ENCODE measurements at places on chromosomes 2 and 18. TPM values are rescaled to one million over a fixed set of nuclear protein-coding genes. Genes with fewer than 3 reads are reported as not detected.

DNA sequence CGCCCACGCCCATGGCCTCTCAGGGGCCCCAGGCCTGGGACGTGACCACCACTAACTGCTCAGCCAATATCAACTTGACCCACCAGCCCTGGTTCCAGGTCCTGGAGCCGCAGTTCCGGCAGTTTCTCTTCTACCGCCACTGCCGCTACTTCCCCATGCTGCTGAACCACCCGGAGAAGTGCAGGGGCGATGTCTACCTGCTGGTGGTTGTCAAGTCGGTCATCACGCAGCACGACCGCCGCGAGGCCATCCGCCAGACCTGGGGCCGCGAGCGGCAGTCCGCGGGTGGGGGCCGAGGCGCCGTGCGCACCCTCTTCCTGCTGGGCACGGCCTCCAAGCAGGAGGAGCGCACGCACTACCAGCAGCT is 2.4 kb downstream of the B3GNT7 start:
- DNase-seq = no peak

DNA sequence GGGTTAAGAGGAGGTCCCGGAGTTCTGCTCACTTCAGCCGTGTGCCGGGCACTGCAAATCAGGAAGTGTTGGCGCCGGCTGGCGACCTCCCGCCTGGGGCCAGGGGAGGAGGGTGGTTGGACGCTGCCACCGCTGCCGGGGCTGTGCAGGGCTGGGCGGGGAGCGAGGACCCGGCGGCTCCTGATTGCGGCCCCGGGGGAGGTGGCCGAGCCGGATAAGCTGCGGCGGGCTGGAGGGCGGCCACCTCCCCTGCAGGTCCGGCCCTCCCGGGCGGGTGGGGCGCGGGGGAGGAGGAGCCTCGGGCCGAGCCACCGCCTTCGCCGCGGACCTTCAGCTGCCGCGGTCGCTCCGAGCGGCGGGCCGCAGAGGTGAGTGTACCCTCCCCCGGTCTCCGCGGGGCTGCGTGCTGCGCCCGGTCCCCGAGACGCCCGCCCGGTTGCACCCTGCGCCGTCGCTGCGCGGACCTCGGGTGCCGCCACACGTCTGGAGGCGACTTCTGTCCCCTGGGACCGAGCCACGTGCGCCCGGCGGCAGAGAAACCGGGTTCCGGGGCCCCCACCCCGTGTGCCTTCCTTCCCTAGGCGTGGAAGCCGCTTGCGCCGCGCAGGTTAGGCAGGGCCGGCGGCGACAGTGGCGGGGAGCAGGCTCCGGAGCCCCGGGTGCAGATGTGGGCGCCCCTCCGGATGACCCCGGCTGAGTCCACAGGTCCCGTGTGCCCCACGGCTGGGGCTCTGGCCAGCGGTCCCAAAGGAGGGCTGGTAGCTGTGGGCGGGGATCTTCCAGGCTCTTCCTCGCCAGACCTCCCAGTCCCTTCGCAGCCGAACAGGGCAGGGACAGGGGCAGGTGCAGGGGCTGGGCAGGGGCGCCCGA is at the start of gene STEAP3:
Gene STEAP3, plus strand, starts transcription at position 314 of the 870 bp plus-strand sequence. CDS start 7,179 bp downstream, outside the sequence.
- DNase-seq = no peak

DNA sequence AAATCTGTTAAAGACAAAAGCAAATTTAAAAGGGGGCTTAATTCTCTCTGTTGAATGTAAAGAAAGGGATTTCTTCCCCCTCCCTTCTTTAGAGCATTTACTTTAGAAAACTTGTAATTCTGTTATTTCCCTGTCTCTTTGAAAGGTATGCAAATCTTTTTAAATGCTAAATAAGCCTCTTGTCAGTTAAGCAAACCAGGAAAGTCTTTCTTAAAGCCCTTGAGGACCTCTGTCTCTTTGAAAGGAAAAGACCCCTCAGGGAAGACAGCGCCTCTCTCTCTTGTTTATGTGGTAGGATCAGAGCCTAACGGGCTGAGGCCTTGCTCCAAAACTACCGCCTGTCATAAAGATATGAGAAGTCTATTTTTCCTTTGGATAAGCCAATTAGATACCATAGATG is 139.9 kb upstream of the CDH7 start:
- DNase-seq = no peak

DNA sequence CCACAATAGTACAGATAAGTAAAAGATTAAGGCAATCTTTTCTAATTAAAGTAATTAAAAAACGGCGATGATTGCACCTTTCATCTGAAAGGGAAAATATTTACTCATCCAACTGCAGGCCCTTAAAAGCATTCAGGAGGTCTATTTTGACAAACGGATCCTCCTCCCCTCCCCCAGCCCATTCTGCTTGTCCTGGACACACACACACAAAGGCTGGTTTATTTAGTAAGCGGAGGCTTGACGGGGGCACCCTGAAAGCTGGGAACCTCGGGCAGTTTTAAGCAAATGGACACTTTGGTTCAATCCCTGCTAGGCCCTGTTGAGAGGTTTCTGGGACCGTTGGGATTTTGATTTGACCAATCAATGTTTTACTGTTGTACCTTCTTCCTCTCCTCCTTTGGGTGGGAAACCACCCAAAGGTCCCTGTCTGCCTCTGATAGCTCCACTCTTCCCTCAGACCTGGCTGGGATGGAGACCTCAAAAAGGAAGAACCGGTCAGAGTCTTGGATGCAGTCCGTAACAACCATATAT is 135.8 kb upstream of the HAAO start:
- DNase-seq = no peak

ICOS gene
- 1.0 TPM for total RNA-seq

PHOSPHO2 gene
- 2.0 TPM for total RNA-seq

GPR75 gene
- total RNA-seq = 2.0 TPM
